ENCODE measurements at places on chromosomes 2 and 18.
A peak's percentile ranks its signal among the peaks of the same experiment; 100 is the strongest.

DNA sequence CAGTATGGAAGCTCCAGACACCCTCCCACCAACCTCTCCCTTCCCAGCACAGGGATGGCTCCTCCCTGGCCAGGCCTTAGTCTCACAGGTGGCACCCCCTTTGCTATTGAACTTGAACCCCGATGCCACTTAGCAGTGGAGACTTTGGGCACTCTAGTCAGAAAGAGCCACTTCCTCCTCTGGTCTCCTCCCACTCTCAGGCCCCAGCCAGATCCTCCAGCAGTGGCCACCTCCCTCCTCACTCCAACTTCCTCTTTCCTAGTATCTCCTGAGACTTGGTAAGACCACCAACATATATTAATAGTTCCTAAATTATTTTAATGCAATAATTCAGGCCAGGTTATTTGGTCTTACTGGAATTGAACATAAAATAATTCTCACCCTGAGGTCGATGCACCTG is 437.2 kb upstream of the ID2 start:
- DNase-seq, result no peak

DNA sequence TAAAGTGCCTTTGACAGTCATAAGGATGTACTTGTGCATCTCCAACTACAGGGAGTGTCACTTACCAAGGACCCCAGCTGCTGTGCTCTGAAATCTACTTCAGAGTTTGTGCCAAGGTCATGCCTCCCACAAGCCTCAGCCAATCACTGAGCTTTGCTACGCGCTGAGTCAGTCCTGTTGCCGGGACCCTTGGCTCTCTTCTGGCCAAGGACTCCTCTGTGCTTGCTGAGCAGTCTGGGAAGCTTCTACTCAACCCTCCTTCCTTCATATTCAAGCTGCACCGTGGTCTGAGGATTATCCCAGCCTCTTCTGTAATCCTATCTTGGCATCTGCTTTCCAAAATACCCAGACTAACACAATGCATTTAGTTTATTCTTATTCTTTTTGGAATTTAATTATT is 398.9 kb upstream of the FANCL start:
- no peak for DNase-seq

DNA sequence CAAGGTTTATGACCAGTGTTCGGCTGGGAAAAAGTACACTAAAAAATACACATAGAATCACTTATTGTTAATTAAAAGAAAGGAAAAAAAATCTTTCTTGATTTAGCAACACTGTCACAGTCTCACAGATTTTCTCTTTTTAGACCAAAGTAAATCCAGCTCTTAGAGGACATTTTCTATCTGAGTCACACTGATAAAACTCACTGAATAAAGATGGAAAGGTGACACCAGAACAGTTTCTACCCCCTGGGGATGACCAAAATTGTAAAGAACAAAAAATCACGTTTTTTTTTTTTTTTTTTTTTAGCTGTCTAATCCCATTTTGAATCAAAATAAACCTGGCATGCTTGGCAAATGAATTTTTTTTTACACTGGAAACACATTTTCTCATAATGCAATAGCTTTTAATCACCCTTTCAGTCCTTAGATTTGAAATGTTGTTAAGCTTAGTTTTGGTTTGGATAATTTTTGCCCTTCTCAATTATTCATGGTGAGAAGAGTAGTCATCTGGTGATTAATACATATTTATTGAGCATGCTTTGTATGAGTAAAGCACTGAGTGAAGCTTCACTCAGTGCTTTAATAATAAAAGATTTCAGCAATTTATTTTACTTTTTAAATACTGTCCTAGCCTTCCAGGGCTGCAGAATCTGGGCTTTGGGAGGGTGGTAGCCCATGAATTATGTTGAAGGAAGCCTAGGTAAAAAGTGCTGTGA is 886.3 kb downstream of the SLC4A3 start:
- no peak for DNase-seq

DNA sequence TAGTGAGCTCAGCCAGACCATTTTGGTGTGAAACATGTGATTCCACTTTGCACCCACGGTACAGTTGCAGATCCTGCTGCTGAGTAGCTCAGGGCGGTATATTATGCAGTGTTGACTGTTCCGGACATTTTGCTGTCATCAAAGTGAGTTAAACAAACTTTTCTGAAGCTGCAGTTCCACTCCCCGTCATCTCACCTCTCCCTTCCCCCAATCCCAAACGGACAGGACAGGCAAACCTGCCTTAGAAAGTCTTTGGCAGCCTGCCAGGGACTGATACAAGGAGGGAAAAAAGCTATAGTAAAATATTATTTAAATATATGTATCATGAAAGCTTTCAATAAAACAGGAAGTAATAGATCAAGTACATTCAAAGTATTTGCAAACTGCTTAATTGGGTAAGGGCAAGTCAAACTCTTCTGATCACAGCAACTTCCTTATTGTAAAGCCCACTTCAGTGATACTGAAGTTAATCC is 35.5 kb upstream of the SP5 start:
- no peak for DNase-seq

GRCh38 chr2:152563764-152564163 is 153.5 kb downstream of the PRPF40A start:
- no peak for DNase-seq

GRCh38 chr2:142951190-142952007 is 73.9 kb downstream of the KYNU start:
- DNase-seq, result no peak

- DNase-seq, result peak; percentile 73
These were observed 21.2 kb downstream of the SCG2 start for GRCh38 chr2:223580951-223581350.

- DNase-seq, result no peak
These were observed 196.9 kb downstream of the HAUS1 start for GRCh38 chr18:46301081-46301480.

GRCh38 chr18:62788876-62789275 is 73.5 kb downstream of the PHLPP1 start:
- DNase-seq, result no peak

GRCh38 chr18:75544496-75544895 is 117.0 kb upstream of the SMIM21 start:
- DNase-seq, result peak; percentile 69

GRCh38 chr2:109144271-109144670 is 15.3 kb downstream of the SH3RF3 start:
- DNase-seq, result no peak

DNA sequence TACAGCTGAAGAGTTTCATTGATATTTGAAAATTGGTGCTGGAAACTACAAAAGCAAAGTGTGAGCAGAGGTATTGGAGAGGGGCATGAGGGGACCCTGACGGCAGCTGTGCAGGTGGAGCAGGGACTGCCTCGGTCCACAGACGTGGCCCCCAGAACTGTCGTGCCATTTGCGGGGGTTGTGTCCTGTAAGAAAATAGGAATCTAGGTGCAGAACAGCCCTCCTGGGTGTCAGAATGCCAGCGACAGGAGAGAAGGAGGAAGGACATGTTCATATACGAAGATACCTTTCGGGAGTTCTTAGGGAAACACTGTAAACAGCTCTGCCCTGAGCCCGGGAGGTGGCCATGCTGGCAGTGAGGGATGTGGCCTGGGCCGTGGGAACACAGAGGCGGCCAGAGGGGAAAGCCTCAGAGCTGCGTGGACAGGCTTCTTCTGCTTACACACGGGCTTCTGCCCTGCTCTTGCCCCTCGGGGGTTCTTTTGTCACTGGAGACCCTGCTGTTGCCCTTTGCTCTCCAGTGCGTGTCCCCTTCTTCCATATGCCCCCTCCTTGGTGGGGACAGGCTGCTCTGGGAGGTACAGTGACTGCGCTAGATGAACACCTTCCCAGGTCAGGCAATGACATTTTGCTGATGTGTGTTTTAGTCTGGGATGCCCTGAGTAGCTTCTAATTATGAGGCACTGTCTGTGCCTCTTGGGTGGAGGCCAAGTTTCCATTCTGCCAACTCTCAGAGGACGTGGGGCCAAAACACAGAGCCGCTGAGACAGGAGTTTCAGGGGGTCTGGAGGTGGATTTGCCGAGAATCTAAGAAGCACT is 81.9 kb upstream of the TXNDC2 start:
- no peak for DNase-seq

- no peak for DNase-seq
These were observed 18.9 kb downstream of the HPCAL1 start for GRCh38 chr2:10321622-10322021.

- no peak for DNase-seq
These were observed 141.4 kb downstream of the COL4A4 start for GRCh38 chr2:227022608-227023007.

DNA sequence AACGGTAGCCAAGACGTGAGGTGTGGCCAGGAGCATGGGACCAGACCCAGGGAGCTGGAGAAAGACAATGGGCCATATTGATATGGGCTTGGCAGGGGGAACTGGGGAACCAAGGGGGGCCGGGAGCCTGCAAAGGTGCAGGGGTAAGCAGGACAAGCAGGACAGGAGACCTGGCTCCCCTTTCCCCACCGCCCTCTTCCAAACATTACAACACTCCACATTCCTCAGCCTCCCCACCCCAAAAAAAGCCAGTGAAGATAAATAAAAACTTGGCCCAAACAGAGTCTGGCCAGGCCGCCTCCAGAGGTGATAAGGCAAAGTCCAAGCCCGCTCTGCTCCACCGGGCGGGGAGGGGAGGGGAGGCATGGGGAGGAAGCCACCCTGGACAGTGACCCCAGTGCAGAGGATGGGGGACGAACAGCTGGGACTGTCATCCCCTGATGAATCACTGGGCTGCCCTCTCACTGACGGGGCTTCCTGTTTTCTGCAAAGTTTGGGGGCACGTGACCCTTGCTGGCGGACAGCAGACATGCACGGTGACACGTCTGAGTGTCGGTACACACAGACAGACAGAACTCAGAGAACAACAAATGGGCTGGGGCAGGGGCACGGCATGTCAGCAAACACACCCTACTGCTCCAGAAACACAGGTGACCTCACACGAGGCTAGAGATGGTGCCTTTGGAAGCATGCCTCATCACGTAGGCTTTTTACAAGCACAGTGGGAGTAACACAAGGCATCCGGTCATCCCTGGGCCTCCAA is 100.2 kb downstream of the TNS1 start:
- peak; percentile 66 for DNase-seq

GRCh38 chr18:5103693-5104092 is 93.4 kb downstream of the AKAIN1 start:
- no peak for DNase-seq

GRCh38 chr2:102753563-102754159 is 8.2 kb upstream of the TMEM182 start:
- peak; percentile 41 for DNase-seq

DNA sequence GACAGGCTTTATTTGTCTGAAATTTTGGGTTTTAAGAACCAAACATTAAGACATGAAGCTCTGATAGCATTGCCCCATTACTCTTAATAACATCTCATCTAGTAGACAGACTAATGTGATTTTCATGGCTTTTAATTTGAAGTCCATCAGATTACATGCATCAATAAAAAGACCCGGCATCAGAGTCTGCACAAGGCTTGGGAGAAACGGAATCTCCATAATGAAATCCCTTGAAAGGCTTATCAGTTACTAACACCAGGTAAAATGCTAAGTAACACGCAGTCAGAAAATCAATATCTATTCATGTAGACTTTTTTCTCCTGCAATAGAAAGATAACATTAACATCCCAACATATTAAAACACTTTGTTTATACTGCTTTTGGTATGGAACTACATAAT is 1485.2 kb upstream of the DDX18 start:
- no peak for DNase-seq

- DNase-seq, result no peak
These were observed 16.5 kb upstream of the SLC20A1 start for GRCh38 chr2:112629224-112629623.

GRCh38 chr18:47595831-47596501 is 334.5 kb downstream of the SMAD2 start:
- DNase-seq, result no peak

DNA sequence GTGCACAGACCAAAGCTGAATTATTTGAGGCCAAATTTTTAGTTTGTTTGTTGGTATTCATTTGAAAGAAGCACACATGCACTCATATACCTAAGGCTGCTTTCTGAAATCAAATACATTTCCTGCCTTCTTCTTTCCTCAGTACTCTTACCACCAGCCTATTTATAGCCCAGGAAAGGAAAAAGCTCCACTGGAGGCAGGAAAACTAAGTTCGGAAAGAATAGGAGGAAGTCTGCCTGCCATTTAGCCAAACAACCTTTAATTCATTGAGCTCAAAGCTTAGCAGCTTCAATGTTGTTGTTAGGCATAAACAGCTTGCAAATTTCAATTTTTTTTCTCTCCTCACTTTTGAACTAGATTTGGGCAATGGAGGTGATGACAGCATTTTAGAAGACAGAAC is 40.4 kb upstream of the RASGRP3 start:
- no peak for DNase-seq

DNA sequence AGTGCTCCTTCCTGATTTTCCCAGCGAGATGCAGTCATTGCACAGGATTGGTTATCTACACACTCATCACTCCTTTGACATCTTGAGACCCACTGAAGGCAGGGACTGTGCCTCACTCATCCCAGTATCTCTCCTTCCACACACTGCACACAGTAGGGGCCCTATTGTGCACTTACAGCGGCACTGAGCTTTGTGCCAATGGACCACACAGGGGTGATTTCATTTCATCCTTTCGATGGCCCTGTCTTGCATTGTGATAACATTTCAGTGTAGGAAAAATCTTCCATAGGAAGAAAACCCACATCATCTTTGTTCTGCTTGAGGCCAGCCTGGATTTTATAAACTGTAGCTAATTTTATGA is 11.0 kb upstream of the LRRFIP1 start:
- no peak for DNase-seq

- DNase-seq, result no peak
These were observed 30.6 kb downstream of the SPTBN1 start for GRCh38 chr2:54486766-54487165.

DNA sequence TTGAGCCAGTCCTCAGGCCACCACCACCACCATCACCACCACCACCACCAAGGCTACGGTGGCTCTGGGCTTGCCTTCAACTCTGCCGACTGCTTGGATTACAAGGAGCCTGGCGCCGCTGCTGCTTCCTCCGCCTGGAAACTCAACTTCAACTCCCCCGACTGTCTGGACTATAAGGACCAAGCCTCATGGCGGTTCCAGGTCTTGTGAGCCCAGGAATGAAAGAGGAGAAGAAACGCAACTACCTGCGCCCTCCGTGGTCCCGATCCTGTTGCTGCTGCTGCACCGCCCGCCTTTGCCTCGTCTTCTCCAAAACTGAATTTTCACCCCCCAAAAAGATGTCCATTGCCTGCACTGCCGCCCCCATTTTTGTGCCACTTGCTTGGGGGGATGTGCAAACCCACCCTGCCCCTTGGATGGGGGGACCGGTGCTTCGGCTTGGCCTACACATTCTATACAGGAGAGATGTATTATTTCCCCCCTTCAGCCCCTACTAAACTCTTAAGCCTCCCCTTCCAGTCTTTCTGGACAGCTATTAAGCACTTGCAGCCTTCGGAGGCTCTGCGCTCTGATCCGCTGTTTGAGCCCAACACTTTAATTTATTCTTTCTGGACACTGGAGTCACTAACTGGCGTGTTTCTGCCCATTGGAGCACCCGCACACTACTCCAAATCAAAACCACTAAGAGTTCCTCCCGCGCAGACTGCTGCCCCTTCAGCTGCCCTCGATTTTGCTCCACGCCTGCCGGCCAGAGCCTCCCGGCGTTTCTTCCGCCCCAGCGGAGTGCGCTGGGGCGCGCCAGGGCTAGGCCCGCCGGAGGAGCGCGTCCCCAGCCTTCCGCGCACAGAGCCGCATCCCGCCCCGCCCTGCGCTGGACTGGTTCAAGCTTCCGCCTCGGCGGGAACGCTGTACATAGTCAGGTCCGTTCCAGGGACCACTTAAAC is 5.7 kb downstream of the OTX1 start:
- DNase-seq, result peak; percentile 50

Data from GM03348 (cell line).